ENCODE measurements at places on chromosomes 6 and 20.
A peak's percentile ranks its signal among the peaks of the same experiment; 100 is the strongest.

DNA sequence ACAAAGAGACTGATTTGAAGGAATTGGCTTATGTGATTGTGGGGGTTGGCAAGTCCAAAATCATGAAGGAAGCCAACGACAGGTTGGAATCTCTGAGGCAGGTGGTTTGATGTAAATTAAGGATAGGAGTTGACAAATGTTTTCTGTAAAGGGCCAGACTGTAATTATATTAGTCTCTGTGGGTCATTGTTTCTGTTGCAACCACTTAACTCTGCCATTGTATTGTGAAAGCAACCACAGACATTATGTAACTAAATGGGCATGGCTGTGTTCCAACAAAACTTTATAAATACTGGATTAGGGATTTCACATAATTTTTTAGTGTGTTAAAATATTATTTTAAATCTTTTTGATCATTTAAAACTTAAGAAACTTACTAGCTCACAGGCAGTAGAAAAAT lies 199.2 kb upstream of the MYLIP start:
- no peak for DNase-seq

DNA sequence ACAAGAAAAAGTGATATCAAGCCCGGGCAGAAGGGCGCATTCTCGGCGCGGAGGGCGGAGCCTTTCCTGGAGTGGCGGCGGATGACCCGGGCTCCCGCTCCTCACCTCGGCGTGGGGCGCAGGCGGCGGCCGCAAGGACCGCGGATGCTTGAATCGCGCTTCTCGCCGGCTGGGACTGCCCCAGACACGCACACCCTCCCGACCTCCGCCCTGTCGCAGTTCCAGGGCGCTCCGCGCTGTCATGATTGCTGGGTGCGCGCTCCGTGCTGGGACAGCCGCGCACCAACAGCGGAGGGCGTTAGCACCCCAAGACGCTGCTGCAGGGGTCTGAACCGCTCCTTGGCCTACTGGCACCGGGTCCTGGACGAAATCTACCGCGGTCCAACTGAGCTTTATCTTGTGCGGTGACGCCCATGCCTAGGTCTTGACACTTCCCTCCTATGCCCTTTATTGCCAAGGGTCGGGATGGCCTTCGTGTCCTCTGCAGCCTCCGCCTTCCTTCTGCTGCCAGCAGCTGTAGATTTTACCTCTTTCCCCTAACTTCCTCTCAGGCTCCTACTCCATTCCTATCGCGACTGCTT lies 43.3 kb downstream of the IRAK1BP1 start:
- no peak for DNase-seq

- DNase-seq: no peak
Observed at GRCh38 chr20:37308086-37309050, 18.9 kb downstream of the MANBAL start.

DNA sequence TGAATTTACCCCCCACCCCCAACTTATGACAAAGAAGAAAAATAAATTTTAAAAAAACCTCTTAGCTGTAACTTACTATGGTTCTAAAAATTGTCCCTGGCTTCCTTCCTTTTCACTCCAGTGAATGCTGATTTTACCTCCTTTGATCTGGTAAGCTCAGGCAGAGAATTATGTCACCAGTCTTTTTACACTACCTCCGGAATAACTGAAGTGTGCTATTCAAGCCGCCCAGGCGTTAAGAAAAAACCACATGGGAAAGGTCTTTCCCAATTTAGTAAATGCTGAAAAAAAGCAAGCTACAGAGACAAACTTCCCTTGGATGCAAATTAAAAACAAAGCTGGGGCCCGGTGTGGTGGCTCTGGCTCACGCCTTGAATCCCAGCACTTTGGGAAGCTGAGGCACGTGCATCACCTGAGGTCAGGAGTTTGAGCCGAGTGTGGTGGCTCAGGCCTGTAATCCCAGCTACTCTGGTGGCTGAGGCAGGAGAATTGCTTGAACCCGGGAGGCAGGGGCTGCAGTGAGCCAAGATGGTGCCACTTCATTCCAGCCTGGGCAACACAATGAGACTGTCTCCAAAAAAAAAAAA lies 12.4 kb downstream of the SNX5 start:
- DNase-seq: no peak

GRCh38 chr20:59154317-59155013 lies 9.2 kb upstream of the ZNF831 start:
- DNase-seq: no peak

- no peak for DNase-seq
Observed at GRCh38 chr20:17845701-17846475, 122.7 kb downstream of the SNX5 start.

DNA sequence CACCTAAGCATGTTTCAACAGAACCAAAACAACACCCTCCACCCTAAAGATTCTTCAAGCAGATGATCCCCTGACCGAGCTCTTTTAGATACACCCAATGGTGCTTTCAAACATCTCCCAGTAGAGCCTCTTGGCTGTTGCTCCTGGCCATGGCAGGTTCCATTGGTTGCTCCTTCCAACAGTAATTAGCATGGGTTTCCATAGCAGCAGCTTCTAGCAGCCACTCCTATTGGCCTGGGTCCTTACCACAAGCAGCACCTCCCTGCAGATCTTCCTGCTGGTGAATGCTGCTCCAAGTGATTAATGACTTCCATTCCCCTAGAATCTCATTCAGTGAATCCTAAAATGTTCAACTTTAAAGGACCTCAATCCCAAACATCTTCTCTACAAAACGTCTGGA lies 13.9 kb downstream of the CCN2 start:
- DNase-seq: no peak

- DNase-seq: no peak
Observed at GRCh38 chr6:56693246-56693607, 50.5 kb upstream of the DST start.

GRCh38 chr6:27864906-27865849 lies 47.0 kb downstream of the OR2B2 start:
- DNase-seq: peak; percentile 85

- DNase-seq: no peak
Observed at GRCh38 chr20:50924261-50924920, 6.8 kb downstream of the ADNP start.

GRCh38 chr6:116388924-116389323 lies 18.2 kb downstream of the DSE start:
- DNase-seq: no peak

DNA sequence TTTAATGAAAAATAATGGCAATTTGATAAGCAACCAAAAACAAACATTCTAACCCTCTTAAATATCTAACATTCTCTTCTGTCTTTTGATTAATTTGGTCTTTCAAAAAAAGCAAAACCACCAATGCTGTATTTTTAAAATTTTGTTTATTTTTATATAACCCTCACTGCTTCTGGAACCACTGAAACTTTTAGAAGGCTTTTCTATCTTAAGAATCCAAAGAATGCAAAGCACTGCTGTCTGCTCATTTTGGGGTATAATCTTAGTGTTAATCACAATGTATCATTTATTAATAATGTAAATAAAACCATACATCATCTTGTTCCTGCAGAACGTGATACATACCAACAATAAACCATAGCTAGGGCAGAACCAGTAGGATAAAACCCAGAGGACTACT lies 14.0 kb downstream of the STK38 start:
- no peak for DNase-seq

- DNase-seq: no peak
Observed at GRCh38 chr6:111865909-111866546, 7.2 kb downstream of the FYN start.

- no peak for DNase-seq
Observed at GRCh38 chr6:113365191-113365590, 492.0 kb upstream of the MARCKS start.

GRCh38 chr20:10474606-10475184 lies 39.6 kb downstream of the SLX4IP start:
- no peak for DNase-seq

All from NCI-H187 (cell line).